ENCODE measurements at places on chromosomes 5 and 9.

- no peak for DNase-seq
Measured at GRCh38 chr9:35519692-35520363, 29.9 kb downstream of the RUSC2 start.

GRCh38 chr5:21711866-21712758, 1141.0 kb downstream of the CDH12 start:
- no peak for DNase-seq

DNA sequence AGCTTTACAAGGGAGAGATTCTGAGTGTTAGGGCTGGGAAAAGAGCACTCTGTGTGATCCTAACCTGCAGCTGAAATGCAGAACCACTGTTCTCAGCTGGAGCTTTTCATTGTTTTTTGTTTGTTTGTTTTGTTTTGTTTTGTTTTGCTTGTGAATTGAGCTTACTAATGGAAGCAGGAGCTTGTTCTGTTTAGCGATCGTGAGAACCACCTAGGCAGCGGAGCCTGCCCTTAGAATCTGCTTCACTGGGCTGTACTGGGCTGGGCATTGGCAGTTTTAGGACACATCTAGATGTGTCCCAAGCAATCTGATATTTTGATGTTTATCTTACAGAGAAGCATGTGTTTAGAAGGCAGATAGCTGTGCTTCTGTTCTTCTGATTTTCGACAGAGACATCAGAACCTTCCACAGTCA, 14.3 kb downstream of the SYK start:
- DNase-seq: no peak

DNA sequence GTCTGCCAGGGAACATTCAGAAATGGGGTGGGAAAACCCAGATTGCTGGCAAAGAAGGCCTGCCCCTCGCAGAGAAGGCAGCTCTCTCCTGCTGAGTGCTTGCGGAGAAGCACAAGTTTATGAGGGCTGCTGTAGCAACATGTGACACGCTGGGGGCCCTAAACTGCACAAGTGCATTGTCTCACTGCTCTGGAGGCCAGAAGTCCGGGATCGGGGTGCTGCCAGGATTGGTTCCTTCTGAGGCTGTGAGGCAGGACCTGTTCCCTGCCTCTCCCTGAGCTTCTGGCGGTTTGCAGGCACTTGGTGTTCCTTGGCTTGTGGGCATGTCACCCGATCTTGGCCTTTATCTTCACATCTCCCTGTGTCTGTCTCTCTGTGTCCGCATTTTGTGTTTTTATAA, 75.6 kb upstream of the NEURL1B start:
- DNase-seq: no peak
